Aorta (tissue), 5 donors: ENCODE measurements at places on chromosomes 1 and 21. TPM values are rescaled to one million over a fixed set of nuclear protein-coding genes. Genes with fewer than 3 reads are reported as not detected.

DNA sequence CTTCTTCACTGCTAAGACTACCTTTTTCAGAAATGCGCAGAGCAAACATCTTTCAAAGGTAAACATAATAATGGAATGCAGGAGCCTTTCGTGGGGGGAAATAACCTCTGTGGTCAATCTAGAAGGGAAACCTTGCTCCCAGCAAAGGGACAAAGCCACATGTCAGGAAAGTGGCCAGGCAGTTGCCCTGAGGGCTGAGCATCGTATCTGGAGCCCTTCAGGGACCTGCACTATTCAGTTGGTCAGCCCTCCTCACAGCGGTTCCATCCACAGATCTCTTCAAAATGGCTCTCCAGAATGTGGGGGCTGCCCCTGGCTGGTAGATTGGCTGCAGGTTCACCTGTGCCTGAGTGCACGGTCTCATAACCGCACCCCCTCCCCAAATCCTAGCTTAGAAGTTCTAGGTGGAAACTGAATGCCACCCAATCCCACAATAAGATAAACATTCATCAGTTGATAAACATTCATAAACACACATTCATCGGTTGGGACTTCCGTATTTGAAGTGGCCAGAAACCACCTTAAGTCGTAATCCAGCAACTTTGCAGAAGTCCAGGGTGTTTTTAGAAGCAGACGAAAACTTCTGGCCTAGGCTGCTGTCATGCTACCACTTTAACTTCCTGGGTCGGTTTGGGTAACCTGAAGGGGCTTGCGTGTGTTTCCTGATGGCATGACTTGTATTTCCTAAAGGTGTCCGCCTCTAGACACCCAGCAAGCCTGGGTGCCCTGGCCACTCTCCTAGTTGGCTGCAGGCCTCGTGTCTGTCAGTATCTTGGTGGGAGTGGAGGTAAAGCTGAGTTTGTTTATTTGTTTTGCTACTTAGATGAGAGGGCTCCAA, 50.5 kb downstream of the RASSF5 start:
- no peak for DNase-seq

DNA sequence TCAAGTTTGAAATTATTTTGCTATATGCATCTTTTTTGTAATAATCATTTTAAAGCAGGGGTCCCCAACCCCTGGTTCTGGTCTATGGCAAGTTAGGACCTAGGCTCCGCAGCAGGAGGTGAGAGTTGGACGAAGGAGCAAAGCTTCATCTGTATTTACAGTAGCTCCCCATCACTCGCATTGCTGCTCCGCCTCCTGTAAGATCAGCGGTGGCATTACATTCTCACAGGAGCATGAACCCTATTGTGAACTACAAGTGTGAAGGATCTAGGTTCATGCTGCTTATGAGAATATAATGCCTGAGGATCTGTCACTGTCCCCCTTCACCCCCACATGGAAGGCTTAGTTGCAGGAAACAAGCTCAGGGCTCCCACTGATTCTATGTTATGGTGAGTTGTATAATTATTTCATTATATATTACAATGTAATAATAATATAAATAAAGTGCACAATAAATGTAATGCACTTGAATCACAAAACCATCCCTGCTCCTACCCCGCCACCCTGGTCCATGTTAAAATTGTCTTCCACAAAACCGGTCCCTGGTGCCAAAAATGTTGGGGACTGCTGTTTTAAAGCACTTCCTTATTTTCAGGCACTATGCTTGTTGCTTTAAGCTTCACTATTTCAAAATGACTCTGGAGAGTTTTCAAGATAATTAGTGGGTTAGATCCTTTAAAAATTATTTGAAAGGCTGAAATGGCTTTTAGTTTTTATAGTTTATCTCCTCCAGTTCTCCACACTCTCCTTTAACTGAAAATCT, 74.8 kb downstream of the PLA2G4A start:
- no peak for DNase-seq

Gene RIPPLY3
- not detected for total RNA-seq

Gene FCN3
- total RNA-seq = 2.7 TPM

- DNase-seq = no peak
These were observed 13.2 kb downstream of the KIF17 start for GRCh38 chr1:20704390-20705202.

Gene ZSWIM5
- total RNA-seq = 2.8 TPM
